ENCODE measurements at places on chromosomes 6 and 20.

- no peak for DNase-seq
Observed at GRCh38 chr6:101818051-101818450, 424.5 kb downstream of the GRIK2 start.

DNA sequence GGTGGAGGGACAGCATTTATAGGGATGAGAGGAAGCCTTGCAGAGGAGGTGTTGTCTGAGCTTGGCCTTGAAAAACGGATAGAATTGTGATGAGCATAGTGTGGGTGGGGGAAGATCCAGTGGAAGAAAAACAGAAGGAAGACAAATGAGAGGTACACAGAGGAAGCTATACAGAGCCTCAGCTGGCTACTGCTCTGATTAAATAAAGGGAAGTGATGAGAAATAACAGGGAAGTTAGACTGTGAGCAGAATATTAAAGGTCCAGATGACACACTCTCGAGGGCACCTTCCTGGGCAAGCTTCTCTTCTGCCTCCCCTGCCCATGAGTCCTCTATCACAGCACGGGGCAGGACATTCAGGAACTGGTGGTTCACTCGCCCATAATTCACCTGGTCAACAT is 182.3 kb downstream of the KIF16B start:
- no peak for DNase-seq

DNA sequence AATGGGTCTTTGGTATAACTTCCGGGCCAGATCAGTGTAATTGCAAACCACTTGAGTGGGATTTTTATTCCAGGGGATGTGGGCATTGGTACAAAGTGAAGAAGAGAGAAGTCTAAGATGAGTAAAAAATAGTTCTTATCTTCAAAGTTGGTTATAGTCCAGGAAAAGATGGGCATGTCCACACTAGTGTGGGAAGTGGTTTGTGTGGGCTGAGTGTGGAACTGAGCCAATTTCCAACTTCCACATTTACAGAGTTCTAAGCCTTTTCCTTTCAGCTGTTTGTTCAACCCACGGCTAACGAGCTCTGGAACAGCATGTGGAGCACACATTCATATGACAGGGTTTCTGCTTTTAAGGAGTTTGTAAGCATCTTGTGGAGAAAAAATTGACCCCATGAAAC is 72.3 kb upstream of the IFNGR1 start:
- DNase-seq, result no peak

DNA sequence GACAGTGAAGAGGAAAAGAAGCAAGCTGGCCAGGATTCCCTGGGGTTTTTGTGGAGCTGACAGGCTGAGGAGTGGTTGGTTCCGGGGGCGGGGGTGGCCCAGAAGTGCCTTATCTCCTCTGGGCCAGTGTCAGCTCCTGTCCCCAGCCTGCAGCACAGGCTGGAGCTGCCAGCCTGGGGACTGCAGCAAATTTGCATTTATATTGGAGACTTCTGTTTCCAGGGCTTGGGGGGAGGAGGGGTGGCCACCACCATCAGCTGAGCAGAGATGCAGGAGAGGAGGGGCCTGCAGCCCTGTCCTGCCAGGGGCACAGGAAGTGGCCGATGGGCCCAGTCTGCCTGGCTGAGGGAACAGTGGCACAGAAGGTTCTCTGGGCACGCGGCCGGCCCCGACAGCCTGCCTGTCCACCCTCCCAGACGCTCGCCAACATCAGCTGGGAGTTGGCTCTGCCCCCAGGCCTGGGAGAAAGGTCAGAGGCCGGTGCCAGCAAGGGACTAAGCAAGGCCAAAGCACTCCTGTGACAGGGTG is 24.3 kb upstream of the SCRT2 start:
- DNase-seq, result no peak

DNA sequence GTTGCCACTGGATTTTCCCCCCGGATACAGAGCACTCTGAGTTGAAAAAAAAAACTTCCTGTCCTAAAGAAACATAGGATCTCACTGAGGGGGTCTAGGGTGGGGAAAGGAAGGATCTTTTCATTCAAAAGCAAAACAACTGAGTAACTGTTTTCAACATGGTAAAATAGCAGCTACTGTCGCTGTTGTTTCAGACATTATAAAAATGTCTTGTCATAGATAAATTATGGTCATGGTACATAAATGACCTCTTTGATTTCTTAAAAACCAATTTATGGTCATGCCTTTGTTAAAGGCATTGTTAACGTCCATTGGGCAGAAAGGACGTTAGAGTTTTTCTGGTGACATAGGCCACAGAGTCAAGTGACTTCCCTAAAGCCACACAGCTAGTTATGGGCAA is 180.4 kb upstream of the DTNBP1 start:
- DNase-seq, result no peak

DNA sequence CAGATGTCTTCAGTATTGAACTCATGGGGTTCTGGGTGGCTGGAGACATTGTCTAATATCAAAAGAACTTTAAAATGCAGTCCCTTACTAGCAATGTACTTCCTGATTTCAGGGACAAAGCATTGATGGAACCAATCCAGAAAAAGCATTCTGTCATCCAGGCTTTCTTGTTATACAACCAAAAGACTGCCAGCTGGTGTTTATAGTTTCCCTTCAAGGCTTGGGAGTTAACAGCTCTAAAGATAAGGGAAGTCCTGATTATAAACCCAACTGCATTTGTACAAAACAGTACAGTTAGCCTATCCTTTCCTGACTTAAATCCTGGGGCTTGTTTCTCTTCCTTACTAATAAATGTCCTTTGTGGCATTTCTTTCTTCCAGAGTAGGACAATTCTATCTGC is 160.0 kb downstream of the COL21A1 start:
- no peak for DNase-seq

DNA sequence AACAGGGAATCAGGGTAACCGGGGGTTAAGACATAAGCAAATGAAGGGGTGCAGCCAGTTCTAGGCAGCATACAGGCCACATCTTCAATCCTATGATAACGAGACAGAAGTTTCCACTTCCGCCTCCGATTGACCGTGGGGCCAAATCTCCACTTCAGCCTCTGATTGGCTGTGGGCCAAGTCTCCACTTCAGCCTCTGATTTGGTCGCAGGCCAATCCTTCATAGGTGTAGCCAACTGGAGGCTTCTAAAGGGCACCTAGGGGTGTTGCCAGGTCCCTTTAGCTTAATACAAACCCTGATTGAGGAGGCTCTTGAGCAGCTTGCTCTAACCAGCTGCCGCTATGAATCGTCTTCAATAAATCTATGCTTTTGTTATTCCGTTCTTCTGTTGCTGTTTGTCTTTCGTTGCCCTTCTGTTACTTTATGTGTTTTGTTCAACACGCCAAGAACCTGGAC is 2.1 kb upstream of the ERGIC3 start:
- DNase-seq, result no peak

- DNase-seq, result no peak
Observed at GRCh38 chr6:44303842-44304241, 9.3 kb downstream of the AARS2 start.

- peak; percentile 51 for DNase-seq
Observed at GRCh38 chr6:85643537-85644278, 1.0 kb upstream of the SYNCRIP start.

DNA sequence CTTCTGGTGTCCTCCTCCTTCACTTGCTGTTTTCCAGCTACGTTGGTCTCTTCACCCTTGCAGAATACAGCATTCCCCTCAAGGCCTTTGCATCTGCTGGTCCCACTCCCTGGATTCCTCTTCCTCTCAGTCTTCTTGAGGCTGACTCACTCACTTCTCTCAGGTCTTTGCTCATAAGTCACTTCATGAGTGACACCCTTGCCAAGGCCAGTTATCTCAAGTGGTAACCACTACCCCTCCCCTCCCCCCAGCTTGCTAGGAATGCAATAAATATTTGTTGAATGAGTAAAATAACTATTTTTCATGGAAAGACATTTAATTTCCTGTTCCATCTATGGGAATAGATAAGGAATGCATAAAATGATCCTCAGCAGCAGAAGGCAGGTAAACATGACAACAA is 131.7 kb downstream of the PLCB4 start:
- no peak for DNase-seq

GRCh38 chr20:33076662-33077372 is 2.6 kb upstream of the BPIFB4 start:
- DNase-seq, result no peak

DNA sequence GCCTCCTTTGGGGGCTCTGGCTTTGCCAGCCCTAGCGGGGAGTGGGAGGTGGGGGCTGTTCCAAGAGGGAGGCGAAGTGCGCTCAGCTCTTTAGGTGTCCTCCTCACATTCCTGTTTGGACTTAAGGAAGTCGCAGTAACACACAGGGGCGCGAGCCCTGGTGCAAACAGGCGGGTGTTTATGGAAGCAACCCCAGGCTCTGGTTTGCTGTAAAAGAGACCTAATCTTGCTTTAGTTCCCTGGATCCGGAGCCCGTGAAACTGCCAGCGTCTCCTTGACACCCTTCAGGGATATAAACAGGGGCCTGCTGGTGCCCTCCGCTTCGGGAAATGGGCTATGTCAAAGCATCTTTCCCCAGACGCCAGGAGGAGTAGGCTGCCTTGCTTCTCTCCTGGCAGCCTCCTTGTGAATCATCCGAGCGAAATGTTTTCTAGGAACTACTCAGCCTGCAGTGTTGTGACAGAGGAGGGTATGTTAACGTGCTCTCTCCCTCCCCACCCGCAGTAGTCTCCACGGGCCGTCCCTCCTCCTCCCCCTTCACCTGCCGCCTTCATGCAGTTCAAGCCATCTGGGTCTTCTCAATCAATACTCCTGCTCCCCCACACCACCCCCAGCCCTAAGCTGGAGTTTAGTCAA is 168.0 kb upstream of the LRFN2 start:
- no peak for DNase-seq

DNA sequence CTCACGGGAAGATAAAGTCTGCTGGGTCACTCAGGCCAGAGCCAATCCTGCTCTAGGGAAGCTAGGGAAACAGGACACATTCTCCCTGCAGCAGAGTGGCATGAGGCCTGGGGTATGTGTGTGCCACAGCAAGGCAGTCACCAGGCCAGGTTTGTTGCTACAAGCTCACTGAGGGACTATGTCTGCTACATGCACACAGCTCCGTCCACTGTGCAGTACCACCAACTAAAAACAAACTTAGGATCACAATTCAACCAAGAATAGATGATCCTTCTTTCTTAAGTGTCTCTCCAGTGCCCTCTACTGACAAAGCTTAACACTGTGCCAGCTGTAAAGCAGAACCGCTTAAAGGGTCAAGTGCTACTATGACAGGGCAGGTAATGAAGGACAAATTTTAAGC is 192.5 kb downstream of the PTPRK start:
- DNase-seq, result no peak

DNA sequence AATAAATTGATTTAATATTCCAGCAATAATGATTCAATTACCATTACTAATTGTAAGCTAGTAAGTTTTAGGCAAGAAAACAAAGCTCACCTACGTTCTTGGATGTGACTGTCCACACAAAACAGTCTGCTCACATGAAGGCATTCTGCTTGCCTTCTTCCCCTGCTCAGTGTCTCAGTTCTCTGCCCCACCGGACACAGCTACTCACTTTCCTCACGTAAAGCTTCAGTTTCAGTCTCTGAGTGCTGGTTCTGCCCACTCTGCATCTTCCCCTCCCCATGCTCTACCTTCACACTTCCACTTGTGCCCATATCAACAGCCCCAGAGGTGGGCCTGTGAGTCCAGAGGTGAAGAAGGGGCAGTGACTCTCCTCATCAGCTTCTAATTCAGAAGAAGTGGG is 73.9 kb upstream of the C6orf118 start:
- no peak for DNase-seq

DNA sequence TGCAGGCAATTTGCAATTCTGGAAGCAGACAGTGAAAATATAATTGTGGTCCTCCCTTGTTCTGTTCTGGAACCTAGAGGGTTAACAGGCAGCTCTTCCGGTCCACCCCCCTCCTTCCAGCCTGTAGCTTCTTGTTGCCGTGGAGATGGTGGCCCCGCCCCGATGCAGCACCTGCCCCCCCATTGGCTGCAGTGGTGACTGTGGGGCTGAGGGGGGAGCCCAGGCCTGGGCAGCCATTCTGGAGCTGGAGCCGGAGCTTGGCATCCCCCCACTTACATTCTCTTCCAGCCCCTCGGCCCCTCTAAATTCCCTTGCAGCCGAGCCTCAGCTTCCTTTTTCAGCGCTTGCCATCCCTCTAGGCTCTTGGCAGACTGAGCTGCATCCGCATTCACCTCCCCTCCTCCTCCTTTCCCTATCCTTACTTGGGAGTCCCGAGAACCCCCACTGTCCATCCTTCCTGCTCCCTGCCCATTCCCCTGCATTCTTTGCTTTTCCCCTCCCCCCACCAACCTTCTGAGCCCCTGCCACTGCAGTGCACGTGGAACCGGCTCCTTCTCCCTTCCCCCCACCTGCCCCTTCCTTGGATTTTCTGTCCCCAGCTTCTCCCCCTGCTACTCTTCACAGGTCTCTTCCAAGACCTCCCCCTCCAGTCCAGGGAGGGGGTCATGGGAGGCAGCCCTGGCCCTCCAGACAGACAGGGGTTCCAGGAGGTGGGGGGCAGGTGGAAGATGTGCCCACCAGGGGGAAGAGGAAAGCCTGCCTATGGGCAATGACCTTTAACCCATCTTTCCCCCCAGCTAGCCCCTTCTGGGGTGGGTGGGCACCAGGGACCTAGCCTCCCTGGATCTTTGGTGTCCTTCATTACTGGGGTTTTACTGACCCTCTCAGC is 11.4 kb downstream of the SYNGAP1 start:
- peak; percentile 61 for DNase-seq

- no peak for DNase-seq
Observed at GRCh38 chr20:24828992-24829648, 119.9 kb upstream of the CST7 start.

DNA sequence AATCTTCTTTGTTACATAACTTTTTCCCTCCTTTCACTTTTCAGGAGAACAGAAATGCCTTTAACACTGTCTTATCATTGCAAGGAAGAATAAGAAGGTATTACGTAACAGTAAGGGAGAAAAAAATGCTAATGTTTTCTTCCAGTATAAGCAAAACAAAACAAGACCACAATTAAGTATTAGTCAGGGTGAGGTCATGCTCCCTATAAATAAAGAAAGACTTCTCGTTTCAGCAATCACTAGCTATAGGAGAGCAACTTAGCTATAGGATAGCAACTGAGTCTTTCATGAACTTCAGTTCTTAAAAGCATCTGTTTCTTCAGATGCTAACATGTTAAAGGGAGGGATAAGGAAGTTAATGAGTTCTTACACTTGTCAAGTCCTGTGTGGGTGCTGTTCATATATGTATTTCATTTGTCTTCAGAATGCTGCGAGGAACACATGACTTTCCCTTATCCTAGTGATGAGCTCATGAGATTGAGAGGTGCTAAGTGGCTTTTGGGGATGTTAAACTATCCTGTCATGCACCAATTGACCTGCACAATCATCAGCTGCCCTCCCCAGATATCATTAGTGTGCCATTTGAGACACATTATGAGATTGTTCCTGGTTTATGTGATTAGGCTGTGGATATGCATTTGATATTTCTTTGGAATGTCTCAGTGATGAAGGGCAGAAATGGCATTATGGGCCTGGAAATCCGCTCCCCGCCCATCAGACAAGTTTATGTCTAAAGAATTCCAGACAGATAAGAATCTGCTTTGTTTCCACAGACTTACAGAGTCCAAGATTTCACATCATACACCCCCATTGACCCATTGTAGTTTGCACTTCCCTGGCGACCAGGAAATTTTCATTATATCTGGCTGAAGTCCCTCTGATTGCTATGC is 37.5 kb downstream of the LAMA4 start:
- DNase-seq, result no peak

GRCh38 chr6:119218548-119218947 is 131.0 kb downstream of the MAN1A1 start:
- DNase-seq, result no peak
